Karpas-422 (cell line): ENCODE measurements at places on chromosomes 13 and 19.
A peak's percentile ranks its signal among the peaks of the same experiment; 100 is the strongest.

DNA sequence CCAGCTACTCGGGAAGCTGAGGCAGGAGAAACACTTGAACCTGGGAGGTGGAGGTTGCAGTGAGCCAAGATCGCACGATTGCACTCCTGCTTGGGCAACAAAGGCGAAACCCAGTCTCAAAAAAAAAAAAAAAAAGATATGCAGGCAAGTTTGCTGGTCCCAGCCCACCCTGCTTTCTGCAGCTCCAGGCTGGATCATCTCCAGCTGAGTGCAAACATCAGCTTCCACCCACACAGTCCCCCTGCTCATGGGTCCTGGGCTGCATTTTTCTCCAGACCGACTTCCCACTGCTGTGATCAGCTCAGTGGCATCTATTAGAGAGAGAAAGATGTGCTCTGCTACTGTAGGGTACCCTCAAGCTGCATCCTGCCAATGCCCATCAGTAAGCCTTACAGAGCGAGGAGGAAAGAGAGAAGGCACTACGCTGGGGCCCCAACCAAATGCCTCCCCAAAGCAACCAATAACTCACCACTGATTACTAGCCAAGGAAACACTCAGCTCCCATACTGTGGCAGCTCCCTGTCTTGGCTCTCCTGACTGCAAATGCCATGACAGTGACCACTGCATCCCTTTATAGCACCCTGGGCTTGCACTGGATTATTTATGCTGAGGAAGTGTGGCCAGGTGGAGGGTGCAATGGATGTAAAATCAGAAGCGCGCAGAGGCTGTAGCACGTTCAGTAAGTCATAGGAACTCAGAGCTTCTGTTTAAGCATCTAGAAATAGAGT is 170.9 kb upstream of the ZNF507 start:
- no peak for DNase-seq

DNA sequence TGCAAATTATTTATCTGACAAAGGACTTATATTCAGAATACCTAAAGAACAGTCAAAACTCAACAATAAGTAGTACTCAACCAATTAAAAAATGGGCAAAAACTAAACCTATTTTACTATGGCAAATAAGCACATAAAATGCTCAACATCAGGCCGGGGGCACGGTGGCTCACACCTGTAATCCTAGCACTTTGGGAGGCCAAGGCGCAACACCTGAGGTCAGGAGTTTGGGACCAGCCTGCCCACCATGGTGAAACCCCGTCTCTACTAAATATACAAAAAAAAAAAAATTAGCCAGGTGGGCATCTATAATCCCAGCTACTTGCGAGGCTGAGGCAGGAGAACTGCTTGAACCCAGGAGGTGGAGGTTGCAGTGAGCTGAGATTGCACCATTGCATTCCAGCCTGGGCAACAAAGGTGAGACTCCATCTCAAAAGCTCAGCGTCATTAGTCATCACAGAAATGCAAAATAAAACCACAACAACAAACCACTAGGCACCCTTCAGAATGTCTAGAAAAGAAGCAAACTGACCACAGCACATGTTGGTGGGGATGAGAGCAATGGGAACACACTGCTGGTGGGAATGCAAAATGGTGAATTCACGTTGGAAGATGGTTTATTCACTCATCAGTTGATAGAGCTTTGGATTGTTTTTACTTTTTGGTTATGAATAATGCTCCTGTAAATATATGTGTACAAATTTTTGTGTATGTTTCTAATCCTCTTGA is 180.6 kb upstream of the SOX1 start:
- no peak for DNase-seq

GRCh38 chr19:3695986-3696659 is 4.1 kb downstream of the PIP5K1C start:
- DNase-seq, result no peak

DNA sequence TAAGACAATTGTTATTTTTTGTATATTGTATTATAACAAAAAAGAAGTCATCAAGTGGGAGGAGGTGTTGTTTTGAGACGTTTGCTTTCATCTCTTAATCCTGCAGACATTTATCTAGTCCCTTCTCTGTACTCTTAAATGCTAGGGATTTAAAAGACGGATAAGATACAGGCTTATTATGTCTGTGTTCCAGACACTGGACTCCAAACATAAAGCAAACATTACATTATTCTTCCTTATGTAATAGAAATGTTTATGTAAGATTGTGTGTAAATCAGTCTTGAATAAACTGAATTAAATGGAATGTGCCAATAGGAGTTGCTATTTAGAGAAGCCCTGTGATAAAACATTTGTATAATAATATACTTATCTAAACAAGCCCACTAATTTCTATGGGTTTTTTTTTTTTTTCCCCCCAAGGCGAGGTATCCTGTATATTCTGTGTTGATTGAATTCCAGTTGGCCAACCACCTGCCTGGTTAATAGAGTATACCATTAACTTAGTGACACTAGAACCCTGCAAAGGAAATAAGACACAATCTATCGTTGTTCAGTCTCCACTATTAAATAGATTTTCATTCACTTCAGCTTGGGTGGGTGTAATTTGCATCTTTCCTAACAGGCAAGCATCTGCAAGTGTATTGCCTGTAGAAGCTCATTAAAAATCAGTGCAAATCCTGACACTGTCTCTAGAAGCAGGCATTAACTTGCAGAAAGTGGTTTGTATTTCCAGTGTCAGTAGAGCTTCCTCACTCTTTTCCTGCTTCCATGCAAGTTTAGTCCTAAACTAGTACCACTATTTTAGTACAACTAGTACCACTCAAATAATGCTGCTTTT is 69.0 kb downstream of the LRCH1 start:
- peak; percentile 16 for DNase-seq

GRCh38 chr19:7522923-7523667 is 671 bp downstream of the MCOLN1 start:
- DNase-seq, result no peak

- DNase-seq, result no peak
Observed at GRCh38 chr13:51924756-51925544, 63.2 kb downstream of the CCDC70 start.

DNA sequence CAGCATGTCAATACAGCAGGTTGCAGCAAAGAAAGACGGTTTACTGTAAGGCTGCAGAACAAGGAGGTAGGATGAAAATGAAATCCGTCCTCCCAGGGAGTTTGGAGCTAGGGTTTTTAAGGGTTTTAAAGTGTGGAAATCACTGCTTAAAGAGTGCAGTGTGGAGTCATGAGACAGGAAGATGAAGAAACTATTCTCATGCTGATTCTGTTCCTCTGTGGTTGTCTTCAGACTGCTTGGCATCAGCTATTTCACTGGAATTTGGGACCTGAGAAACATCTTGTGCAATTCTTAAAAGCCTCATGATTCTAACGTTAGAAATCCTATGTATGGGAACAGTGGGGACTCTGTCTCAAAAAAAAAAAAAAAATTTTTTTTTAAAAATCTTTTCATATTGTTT is 11.4 kb downstream of the ZNF331 start:
- DNase-seq, result no peak

GRCh38 chr19:10219678-10220077 is 11.5 kb downstream of the S1PR2 start:
- DNase-seq, result peak; percentile 92

GRCh38 chr13:37409756-37410155 is 188.8 kb downstream of the POSTN start:
- no peak for DNase-seq

- DNase-seq, result no peak
Observed at GRCh38 chr13:28822151-28822550, 2.0 kb downstream of the MTUS2 start.
